Stimulated activated naive B cell treated with anti-CD40 and anti-IgM and Interleukin-4, amounts not matched to agents 10 μg/mL and 1 μg/mL and 100 μg/mL, for 72 hours (primary cell): ENCODE measurements at places on chromosomes 5 and 9.

DNA sequence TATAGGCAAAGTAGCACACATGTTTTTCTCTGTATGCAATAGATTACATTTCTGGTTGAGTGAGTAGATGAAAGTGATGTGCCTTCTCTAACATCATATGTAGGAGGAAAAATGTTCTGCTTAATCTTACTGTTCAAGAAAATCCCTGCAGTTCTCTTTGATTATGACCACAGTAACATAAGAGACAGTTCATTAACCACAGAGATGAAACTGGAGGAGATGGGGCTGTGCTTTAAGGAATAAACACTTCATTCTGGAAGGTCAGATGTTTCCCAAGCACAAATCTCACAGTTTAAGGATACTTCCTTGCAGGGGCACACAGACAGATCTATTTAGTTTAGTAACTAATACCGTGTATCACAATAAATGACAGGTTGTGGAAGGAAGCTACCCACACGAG, 150.2 kb downstream of the SEMA5A start:
- DNase-seq = no peak

DNA sequence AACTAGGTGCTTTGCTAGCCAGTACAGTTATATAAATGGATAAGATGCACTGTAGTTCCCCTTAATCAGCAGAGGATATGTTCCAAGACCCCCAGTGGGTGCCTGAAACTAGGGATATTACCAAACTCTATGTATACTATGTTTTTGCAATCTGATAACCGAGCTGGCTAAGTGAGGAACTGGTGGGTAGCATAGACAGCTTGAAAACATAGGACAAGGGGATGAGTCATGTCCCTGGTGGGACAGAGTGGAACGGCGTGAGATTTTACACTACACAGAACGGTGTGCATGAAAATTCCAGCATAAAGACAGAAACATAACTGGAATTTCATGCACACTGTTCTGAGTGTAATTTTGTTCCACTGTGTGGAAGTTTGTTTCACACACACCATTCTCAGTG, 86.9 kb downstream of the BASP1 start:
- no peak for DNase-seq

DNA sequence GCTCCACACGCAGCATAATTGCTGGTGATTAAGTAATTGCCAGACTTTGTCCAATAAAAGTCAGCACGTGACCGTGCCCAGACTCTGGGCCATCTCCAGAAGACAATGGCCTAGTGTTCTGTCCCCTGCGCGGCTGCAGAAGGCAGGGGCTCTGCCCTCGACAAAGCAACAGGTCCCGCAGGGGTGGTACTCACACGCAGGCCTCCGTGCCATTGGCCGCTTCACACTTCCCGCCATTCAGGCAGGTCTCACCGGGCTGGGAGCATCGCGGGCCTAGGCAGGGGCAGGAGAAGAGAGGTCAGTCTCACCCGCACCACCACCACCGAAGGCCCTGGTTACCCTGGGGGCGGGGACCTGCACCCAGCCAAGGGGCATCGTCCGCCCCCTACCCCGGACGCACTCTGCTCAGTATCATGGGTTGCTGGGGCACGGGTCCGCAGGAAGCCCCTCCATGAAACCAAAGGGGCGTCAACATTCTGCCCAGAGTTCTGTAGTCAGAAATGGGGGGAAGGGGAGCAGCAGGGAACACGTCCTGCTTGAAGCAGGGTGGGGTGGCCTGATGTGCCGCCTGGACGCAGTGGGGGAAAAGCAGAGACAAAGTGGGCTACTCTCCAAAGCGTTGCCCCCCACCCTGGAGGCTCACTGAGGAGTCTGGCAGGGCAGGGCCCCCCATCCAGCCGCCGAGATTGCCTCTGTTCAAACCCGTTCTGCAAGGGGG, 1.9 kb downstream of the NOTCH1 start:
- no peak for DNase-seq

DNA sequence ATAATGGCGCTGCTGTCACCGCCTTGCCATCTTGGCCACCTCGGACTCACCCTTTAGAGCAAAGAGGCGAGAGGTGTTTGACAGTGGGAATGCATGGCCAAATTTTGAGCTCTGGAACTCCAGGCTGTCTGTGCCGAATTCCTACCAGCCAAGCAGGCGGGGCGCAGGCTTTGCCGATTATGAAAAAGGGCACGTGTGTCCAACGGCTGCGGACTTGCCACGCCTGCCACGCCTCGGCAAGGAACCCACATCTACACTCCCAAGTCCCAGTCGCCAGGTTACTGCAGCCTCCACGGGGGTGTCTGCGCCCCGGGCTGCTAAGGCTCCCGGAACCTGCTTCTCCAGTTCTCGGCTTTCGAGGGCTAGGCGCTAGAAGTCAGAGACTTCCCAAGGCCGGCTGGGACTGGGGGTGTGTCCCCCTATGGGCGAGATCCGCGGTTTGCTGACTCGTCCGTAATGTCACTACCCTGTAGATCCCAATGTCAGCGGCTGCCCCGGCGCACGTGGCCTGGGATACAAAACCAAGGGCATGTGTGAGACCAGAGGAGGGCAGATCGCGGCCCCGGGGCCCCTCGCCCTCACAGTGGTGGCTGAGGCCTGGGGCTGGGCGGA, 2.8 kb downstream of the NPR3 start:
- DNase-seq = no peak

DNA sequence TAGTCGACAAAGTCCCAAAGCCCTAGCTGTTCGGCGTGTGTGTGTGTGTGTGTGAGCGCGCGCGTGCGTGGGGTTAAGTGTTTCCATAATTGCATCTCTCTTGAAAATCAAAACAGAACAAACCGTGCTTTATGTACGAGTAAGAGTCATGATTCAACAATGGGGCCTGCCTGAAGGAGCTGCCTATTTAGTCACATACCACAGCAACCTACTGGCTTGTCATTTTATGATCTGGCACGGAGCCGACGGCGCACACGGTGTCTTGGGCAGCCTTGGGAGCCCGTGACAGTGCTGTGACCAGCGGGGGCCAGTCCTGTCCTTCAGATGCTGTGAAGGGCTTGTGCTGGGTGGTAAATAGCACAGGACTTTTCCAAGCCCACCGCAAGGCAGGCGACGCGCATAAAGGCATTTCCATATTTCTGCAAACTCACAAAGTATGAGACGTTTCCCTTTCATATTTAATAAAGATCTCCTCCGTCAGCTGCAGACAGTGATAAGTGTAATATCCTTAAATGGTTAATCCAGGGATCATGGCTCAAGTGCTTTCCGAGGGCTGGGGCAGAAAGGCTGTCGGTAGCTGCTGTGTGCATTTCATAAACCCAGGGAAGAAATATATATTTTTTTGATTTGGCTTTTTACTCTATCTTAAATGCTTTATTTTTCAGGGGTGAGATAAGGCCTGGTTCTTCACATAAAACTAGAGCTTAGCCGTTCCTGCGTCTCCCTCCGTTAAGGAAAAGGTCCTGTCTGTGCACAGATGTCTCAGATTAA, 270.2 kb upstream of the IRX1 start:
- no peak for DNase-seq

DNA sequence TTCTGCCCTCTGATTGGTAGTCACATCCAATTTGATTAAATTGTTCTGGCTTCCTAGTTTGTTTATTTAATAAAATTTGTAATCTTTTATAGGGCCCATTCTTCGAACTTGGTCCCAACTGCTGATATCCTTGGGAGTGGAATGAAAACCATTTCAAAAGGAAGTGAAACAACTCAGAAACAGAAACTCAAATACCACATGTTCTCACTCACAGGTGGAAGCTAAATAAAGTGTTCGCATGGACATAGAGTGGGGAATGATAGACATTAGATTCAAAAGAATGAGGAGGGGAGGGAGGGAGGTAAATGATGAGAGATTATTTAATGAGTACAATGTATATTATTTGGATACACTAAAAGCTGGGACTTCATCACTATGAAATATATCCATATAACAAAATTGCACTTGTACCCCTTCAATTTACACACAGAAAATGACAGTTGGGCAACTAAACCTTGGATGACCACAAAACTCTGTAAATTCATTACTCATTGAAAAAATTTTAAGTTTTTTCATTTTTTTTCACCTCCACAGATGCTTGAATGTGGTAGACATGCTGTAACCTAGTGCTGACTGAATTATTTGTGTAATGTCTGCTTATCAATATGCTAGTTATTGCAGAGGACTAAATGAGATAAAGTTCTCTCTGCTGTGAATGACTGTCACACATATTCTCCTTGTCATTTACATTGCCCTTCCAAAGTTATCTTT, 16.0 kb downstream of the ATP10B start:
- no peak for DNase-seq

DNA sequence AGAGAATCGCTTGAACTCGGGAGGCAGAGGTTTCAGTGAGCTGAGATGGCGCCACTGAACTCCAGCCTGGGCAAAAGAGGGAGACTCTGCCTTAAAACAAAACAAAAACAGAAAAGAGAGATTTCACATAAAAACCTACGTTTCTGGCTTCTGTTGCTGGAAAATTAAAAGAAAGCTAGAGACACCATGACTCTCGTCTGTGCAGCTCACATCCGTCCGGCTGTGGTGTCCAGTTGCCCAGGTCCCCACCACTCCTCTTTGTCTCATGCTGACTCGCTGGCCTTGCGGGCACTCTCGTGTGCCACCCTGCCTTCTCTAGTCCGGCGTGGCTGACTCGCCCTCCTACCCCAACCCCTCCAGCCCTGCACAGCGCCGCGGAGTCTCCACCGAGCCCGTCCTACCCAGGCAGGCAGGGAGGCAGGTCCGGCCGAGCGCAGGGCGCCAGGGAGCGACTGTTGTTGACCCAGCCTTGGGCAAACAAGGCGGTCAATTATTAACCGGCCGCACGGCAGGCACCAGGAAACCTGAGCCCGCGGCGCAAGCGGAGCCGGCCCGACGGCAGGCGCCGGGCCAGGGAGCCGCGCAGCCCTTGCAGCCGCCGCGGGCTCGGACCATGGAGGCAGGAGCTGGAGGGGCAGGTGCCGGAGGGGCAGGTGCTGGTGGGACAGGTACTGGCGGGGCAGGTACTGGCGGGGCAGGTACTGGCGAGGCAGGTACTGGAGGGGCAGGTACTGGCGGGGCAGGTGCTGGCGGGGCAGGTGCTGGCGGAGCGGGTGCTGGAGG, at the start of gene PRRT1B:
Gene PRRT1B (plus strand): TSS at position 521 of the 783 bp plus-strand sequence. CDS start 93 bp downstream, at position 614.
- DNase-seq = no peak

- no peak for DNase-seq
These were observed 183.3 kb upstream of the DMAC1 start for GRCh38 chr9:7982907-7983306.

GRCh38 chr5:51381761-51382474, 1.3 kb upstream of the ISL1 start:
- DNase-seq = no peak

GRCh38 chr9:113992994-113993393, 85.1 kb downstream of the AMBP start:
- DNase-seq = no peak

DNA sequence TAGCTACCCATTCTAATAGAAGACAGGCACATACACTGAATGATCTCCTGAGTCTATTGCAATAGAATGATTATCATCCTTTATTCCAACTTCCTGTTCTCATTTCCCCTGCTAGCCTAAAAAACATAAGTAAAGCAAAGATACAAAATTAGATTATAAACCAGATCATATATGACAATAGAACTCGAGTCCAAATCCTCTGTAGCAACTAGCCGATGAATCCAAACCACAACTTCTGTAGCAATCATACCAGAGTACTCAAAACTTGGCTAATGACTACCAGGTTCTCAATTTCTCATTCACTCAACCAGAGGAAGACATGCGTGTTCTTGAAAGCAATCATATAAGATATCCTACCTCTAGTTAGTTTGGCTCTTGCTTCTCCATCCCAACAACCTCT, 622.1 kb downstream of the PSAT1 start:
- DNase-seq = no peak

- DNase-seq = no peak
These were observed 59.4 kb upstream of the OR2K2 start for GRCh38 chr9:111389406-111389805.

GRCh38 chr5:38596981-38597380, 40.5 kb upstream of the LIFR start:
- no peak for DNase-seq

GRCh38 chr5:69308046-69308553, 24.5 kb downstream of the CCDC125 start:
- no peak for DNase-seq

GRCh38 chr5:90368454-90369246, 40.9 kb downstream of the CETN3 start:
- DNase-seq = no peak

GRCh38 chr5:125152461-125153189, 406.2 kb upstream of the ZNF608 start:
- no peak for DNase-seq
